Ammon's horn (tissue), 1 donor: ENCODE measurements at places on chromosomes 3 and 15.
A peak's percentile ranks its signal among the peaks of the same experiment; 100 is the strongest.

DNA sequence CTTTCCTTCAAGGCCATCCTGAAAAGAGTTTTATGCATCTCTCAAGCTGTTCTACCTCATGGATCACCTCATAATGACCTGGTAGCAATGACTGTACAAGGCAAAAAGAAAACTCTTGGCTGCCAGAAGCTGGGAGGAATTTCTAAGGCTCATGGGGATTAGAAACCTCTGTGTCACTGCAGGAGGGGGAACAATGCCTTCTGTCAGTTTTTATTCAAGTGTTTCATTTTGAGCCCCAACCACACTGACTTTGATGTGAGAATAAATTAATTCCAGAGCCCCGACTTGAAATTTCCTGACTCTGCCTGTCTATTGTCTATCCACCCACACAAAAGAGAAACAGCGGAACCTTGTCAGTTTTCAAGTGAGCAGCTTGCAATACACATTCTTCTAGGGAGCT, 58.7 kb upstream of the MRPL3 start:
- no peak for DNase-seq

GRCh38 chr15:71874245-71874644, 63.9 kb downstream of the NR2E3 start:
- DNase-seq: no peak

DNA sequence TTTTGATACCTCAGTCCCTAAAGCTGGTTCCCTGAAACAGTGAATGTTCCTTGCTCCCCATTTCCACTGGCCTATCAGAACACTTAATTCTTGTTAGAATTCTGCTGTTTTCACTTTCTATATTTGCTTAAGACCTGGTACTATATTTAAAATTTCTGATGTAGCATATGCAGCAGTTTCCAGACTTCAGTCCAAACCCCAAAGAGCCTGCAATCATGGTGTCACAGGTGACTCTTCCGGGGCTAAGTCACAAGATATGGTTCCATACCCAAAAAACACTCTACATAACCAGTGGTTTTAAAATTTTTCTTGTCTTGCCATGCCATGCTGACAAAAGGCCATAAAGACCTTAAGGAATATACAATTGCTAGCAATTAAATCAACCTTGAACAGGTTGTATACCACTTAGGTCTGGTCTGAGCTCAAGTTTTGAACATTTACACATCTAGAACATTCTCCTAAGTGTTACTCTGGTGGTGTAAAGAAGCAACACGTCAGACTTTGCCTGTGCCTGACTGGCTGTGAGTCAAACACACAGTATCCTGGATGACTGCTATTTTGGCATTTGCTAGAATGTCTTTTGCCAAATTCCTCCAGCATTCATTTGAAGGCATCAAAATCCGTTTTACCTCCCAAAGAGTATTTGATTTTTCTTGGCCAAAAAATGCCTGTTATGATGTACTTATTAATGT, 160.0 kb downstream of the FRMD5 start:
- peak; percentile 34 for DNase-seq

DNA sequence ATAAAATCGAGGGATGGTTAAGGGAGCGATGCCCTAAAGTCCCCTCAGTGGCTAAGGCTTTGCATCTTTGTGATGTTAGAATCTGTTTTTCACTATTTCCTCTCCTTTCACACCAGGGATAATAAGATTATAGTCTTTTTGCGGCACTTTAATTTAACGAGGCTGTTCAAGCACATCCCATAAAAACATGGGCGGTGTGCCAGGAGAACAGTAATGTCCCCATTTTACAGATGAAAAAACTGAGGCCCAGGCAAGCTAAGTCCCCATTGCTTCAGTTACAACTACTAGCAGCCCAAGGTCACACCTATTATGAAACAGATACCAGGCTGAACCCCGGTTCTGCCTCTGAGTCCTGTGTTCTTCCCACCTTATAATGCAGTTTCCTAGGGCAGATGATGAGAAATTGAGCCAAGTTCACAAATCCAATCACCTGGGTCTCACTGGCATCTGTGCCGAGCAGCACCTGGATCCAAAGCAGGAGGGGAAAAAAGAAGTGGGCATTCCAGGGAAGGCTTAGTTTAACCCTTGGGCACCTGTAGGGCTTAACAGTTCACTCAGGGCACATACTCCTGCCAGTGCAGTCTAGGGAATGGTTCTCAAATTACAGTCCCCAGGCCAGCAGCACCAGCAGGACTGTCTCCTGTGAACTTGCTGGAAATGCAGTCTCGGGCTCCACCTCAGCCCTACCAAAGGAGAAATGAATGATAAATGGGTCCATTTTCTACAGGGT, 169.3 kb downstream of the RAB11A start:
- no peak for DNase-seq

- no peak for DNase-seq
Measured at GRCh38 chr15:77487888-77488287, 67.2 kb downstream of the HMG20A start.

GRCh38 chr3:188153437-188154013, 432 bp upstream of the LPP start:
- peak; percentile 69 for DNase-seq

GRCh38 chr15:42729409-42729808, 7.5 kb downstream of the CDAN1 start:
- no peak for DNase-seq

GRCh38 chr3:31917303-31918005, 63.6 kb downstream of the OSBPL10 start:
- DNase-seq: no peak

- DNase-seq: no peak
Measured at GRCh38 chr3:161049683-161050248, 55.4 kb downstream of the B3GALNT1 start.

DNA sequence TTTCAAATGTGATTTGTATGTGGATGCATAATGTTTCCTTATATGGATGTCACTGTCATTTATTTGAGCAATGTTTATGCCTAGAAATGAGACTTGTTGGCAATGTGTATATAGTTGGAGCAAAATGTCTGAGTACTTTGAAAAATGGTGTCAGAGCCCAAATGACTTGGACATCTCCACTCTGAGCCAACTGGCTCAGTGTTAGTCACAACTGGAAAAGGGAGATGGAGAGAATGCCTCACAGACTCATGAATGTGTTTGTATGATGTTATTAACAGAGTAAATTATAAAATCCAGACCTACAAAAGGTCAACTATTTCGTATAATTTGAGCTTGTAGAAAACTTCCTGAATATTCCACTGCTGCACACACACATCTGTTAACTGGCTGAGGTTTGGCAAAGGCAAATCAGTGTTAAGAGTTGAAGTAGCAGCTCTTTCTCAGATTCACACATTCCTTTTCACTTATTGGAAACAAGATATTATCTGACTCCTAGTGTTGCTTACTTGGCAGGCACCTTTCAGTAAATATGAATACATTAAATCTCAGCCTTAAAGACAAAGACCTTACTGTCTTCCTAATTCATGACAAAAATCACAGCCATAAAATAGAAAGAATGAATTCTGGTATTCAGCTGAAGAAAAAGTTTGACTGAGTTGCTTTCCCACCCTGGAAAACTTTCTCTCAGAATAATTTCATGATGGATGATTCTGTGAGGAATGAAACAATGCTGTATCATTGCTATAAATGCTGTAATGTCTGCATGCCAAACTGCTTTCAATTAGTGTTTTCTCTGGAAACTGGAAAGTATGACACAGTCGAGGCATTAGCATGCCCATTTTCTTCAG, 27.0 kb downstream of the ADIPOQ start:
- DNase-seq: no peak

DNA sequence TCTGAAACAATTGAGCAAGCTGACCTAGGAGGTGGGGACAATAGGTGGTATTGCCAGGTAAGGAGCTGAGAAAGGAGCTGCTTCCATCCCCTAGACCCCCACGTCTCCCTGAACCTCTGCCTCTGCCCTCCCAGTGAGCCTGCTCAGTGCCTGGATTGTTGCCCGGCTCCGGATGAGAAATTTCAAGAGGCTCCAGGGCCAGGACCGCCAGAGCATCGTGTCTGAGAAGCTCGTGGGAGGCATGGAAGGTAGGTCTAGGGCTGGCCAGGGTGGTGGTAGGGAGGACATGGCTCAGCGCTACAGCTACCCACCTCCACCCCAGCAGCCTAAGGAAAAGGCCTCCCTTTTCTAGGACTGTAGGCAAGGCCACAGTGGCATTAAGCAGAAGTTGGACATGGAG, 13.3 kb downstream of the DUOX1 start:
- DNase-seq: no peak

GRCh38 chr3:112646623-112647022, 5.7 kb upstream of the CCDC80 start:
- no peak for DNase-seq

GRCh38 chr3:30550246-30550645, 56.2 kb upstream of the TGFBR2 start:
- DNase-seq: no peak

DNA sequence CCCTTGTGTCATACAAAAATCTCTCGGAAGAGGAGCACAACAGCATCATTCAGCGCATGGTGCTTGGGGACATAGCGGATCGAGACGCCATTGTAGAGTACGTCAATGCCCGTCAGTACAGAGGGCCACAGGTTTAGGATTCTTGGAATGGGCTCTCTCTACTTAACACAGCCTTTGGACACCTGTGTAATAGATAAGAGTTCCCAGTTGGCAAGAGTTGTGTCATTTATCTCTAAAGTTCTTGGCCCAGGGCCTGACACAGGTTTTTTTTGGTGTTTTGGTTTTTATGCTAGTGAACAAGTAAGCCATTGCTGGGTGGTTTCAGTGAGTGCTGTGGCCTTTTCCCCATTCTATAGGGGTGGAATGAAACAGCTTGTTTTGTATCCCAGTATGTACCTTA, 54.1 kb downstream of the SNRK start:
- no peak for DNase-seq

DNA sequence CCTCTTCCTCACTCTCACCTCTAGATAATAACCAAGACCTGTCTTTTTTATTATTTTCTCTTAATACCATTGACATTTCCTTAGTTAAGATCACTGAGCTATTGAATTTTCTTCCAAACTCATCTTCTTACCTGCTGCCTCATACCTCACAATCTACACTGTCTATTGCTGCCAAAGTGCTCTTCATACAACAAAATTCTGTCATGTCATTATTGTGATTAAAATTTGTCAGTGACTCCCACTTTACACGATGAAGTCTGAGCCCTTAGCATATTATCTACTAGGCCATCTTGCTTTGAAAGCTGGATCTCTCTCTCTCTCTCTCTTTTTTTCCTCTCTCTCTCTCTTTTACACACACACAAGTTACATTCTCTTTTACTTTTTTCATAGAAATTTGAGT, 73.3 kb downstream of the NSUN3 start:
- no peak for DNase-seq
